ENCODE measurements at places on chromosomes 1 and 21.

DNA sequence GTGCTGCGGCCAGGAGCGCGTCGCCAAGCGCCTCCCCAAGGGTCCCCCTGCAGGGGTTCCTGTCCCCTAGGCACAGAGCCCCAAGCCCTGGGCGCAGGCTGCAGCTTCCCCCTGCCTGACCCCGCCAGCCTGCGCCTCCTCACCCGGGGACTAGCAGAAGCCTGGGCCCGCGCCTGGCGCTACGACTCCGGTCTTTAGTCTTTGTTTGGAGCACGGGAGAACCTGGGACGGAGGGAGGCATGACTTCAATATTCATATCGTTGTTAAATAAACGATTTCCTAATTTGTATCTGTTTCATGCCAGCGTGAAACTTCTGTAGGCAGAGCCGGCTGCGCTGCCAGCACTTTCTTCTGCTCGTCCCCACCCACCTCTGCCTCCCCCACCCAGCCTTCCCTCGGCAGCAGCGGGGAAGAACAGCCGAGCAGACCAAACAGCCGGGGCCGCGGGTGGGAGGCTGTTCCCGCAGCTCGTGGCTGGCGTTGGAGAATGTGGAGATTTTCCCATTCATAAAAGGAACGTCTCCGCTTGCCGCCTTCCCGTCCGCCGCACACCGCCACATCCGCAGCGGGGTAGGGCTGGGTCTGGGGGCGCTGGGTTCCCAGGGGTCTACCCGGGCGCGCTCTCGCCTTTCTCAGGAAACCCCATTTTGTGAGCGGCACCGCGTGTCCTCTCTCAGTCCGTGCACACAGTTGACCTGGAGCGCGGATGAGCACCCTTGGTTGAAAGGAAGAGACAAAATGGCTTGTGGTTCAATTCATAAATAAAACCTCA is 777 bp upstream of the TRIM67 start:
- peak; percentile 61 for DNase-seq

- DNase-seq = no peak
Observed at GRCh38 chr1:183148599-183148998, 37.5 kb upstream of the LAMC2 start.

DNA sequence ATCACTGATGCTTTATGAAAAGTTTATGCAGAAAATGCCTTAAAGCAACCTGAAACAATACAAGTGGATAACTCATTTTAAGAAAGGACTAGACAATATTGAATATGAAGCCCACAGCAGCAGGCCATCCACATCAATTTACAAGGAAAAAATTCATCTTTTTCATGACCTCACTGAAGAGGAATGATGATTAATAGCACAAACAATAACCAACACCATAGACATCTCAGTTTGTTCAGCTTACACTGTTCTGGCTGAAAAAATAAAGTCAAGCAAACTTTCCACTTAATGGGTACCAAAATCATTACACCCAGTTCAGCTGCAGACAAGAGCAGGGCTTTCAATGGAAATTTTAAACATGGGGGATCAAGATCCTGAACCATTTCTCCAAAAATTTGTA is 380.6 kb upstream of the NEGR1 start:
- no peak for DNase-seq

DNA sequence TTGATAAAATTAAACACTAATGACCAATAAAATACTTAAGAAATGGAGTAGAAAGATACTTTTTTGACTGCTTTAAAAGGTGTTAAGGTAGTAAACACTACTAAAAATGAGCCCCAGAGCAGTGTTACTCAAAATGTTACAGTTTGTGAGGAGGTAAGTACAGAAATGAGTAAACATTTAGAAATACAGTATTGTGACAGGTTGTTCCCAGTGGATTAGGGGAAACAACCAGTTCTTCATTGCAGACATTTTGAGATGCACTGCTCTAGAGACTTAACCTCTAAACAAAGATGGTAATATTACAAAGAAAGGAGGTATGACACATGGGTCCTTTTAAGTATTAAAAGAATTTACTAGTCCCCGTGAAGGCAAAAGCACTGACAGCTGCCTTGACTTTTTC is 12.7 kb downstream of the DHX9 start:
- no peak for DNase-seq

DNA sequence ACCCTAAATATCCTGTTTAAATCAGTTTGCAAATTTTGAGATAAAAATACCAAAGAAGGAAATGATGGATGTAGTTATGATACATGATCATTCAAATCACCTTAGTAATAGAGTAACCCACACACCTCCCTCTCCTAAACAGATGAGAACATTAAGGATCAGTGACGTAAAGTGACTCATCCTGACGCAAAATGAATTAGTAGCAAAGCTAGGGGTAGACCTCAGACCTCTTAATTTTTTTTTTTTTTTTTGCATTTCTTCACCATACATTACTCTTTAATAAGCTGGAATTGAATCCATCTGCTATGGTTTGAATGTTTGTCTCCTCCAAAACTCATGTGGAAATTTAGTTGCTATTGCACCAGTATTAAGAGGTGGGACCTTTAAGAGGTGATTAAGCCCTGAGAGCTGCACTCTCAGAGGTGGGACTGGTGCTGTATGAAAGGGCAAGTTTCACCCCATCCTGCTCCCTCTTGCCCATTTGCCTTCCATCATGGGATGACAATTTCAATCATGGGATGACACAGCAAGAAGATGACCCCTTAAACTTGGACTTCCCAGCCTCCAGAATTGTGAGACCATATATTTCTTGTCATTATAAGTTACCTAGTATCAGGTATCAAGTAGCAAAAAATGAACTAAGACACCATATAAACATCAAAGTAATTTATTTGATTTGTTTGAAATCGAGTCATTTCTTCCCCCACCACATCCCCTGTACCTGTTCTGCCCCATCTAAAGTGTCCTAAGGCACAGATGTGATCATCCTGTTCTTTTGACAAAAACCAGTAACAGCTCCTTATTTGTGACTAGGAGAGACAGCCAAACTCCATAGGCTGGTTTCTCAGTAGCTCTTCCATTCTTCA is 114.6 kb upstream of the DUSP10 start:
- DNase-seq = no peak

DNA sequence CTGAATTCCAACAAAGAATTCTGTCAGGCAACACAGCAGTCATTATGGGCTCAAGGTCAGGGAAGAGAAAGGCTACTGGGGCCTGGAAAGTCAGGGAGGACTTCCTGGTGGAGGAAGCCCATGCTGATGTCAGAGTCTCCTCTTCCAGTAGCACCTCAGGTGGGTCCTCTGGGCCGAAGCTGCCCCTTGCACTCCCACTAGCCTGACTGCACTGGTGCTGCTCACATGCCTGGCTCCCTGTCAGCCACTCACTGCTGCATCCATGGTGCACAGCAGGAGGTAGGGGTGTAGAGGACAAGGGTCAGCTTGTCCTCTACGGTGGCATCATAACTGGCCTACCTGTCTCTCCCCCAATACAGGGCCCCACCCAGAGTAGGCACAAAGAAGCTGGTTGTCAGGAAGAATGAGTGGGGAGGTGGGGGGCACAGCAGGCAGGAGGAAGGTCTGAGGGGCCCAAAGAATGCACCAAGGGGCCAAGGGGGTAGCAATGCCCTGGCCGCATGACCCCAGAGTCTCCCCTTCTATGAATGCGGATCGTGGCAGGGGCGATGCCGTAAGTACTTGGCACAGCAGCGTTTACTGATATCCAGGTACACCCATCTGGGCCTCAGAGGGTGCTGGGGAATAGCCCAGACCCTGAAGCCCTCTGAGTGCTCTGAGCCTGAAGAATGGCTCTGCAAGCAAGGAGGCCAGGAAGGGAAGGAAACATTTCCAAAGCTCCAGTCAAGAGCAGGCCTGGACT is 80.3 kb downstream of the GLIS1 start:
- DNase-seq = no peak

DNA sequence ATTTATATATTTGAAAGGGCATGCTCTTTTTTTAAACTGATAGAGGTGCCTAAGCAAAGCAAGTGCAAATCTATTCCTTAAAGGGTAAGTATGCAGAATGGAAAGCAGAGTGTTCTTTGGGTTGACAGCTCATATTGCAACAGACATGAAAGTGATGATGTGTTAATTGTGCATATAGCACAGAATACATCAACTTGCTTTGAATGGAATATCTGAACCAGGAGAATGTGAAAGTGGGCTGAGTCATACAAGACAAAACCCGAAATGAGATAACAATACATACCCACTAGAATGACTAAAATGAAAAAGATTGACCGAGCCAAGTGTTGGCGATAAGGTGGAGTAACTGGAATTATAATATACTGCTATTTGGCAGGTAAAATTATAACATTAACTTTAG is 4.3 kb downstream of the CR1 start:
- DNase-seq = peak; percentile 54

GRCh38 chr1:77533660-77534305 is 148.7 kb downstream of the ZZZ3 start:
- peak; percentile 59 for DNase-seq

DNA sequence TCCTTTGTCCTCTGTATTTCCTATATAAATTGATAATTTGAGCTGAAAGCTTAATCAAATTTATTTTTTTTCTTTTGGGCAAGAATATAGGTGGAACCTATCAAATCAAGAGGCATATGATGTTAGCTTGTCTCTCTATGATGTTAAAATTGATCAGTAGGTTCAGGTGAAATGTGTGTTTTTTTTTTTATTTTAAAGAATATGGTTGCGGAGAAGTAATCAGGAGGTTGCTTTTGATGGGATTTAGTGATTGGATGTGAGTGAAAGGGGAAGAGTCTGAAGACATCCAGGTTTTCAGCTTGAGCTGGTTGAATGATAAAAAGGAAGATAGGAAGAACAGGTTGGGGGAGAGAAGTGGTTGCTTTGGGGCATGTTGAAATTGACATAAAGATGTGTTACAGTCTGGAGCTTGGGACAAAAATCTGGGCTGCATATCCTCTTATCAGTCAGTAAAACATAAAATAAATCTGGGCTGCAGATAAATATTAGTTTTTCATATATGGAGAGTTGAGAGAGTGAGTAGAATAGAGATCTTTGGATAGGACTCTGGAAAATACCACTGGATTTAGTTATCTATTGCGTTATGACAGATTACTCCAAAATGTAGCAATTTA is 5.1 kb downstream of the OSBPL9 start:
- DNase-seq = no peak
